ENCODE measurements at places on chromosomes 1 and 21.

GRCh38 chr1:217482356-217483102 is 148.4 kb downstream of the GPATCH2 start:
- no peak for DNase-seq

- DNase-seq: no peak
Measured at GRCh38 chr1:58538821-58539220, 7.7 kb downstream of the OMA1 start.

- no peak for DNase-seq
Measured at GRCh38 chr1:7962636-7963377, 1.3 kb downstream of the PARK7 start.

GRCh38 chr1:41072051-41072450 is 50.5 kb upstream of the SLFNL1 start:
- DNase-seq: no peak

GRCh38 chr1:8439015-8439702 is 121.2 kb downstream of the SLC45A1 start:
- no peak for DNase-seq

DNA sequence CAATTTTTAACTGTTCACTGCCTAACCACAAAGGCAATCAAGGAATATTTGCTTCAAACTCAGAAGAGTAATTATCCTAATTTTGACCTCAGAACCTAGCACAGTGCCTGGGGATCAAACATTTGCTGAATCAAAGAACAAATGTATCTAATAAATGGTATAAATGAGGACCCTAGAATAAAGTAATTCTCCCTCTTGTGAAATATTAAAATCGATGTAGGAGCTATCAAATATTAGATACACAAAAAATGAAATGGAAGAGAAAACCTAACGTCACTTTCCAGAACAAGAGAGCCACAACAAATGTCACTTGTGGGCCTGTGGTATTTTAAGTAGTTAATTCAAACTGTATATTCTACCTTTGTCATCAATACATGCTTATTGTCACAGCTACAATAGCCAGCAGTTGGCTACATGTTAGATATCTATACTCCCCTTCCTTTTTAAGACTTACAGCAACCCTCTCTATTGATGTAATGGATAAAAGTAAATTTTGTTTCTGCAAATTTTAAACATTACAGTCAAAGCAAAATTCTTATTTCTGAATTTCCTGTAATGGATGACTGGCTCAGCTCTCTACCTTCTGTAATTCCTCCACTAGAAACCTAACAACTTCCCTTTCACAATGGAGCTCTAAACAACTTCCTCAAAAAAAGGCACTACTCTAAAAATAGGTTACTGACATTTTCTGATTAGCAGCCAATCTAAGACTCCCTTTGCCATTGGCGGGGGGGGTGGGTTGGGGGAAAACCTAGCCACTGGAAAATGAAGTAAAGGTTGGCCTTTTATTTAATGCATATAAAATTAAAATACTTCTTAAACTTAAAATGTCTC is 37.6 kb downstream of the PUM1 start:
- DNase-seq: no peak

DNA sequence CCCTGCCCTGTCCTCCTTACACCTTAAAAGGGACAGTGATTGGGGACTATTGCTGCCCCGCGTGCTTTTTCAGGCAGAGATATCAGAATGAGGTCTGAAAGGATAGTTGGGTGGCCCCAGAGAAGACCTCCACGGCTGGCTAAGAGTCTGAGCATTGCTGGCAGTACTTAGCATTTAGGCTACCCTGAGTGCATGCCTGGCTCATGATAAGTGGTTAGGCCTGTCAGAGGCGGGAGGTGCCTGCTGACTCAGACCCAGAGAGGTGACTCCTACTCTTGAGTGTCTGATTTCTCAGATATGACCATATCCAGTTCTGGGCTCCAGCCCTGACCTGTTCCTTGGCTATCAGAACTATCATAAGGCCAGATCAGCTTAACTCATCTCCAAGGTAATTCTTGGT is 213.7 kb downstream of the PBX1 start:
- DNase-seq: no peak

DNA sequence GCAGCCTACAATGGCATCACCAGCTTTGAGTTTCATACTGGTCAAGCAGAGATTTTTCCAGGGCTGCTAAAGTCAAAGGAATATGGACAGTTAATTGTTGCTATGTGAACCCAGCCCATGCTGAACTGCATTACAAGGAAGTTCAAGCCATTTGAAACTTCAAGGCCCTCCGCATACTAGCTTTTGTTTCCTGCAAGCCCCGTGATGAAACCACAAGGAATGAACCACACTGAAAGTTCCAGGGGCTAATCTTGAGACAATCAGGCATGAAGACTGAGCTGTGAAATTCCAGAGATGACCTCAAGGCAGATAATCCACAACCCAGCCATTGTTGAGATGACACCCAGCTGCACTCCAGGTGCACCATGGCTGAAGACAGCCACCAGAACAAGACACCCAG is 180.8 kb downstream of the C1orf21 start:
- no peak for DNase-seq

DNA sequence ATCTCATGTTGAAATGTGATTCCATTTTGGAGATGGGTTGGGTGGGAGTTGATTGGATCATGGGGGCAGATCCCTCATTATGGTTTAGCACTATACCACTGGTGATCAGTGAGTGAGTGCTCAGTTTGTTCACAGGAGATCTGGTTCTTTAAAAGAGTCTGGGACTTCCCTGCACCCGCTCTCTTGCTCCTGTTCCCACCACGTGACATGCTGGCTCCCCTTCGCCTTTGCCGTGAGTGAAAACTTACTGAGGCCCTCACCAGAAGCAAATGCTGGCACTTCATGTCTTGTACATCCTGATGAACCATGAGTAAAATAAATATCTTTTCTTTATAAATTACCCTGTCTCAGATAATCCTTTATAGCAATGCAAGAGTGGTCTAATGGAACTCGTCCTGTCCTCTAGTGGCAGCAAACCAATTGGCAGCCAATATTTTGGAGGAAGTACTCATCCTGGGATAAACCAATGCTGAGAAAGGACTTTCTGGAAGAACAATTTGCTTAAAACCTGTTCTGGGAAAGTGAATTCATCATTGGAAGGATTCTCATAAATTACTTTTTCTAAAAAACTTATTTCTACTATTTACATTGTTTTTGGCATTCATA is 27.8 kb upstream of the CYP4A11 start:
- DNase-seq: no peak

DNA sequence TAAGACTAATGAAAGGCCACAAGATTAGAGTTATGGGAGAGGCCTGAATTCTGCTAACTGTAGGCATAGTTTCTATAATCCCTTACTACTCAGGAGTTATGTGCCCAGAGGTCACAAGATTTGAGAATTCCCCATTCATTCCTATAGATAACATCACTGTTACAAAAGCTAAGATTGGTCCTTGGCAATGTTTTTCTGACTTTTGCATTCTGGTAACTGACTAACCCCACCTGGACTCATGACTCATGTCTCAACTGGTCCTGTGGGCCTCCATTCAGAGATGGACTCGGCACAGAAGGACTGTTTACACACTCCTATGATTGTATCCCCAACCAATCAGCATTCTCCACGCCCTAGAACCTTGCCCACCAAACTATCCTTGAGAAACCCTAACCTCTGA is 249.0 kb upstream of the ZP4 start:
- no peak for DNase-seq

- DNase-seq: no peak
Measured at GRCh38 chr21:15309721-15310120, 244.9 kb upstream of the NRIP1 start.

GRCh38 chr1:208043691-208044181 is 132.8 kb upstream of the CD34 start:
- DNase-seq: no peak

- no peak for DNase-seq
Measured at GRCh38 chr1:13901039-13901438, 201.1 kb downstream of the PRDM2 start.

GRCh38 chr1:9376886-9377333 is 84.2 kb downstream of the SPSB1 start:
- no peak for DNase-seq

DNA sequence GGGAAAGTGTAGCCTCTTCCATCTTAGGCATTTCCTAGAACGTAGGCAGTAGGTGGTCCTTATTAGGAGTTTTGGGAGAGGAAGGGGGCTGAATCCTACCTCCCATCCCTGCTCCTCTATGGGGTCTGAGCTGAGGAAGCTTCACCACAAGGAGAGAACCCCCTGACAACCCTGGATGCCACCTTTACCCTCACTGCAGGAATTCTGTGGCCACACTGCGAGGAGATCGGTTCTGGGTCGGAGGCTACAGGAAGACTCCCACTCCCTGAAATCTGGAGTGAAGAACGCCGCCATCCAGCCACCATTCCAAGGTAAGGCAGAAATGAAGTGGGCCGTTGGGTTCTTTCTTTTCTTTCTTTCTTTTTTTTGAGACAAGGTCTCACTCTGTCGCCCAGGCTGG is 1.5 kb downstream of the MX1 start:
- no peak for DNase-seq

GRCh38 chr1:194042736-194043135 is 856.3 kb upstream of the B3GALT2 start:
- no peak for DNase-seq

- DNase-seq: no peak
Measured at GRCh38 chr1:56825436-56825835, 6.2 kb upstream of the FYB2 start.

DNA sequence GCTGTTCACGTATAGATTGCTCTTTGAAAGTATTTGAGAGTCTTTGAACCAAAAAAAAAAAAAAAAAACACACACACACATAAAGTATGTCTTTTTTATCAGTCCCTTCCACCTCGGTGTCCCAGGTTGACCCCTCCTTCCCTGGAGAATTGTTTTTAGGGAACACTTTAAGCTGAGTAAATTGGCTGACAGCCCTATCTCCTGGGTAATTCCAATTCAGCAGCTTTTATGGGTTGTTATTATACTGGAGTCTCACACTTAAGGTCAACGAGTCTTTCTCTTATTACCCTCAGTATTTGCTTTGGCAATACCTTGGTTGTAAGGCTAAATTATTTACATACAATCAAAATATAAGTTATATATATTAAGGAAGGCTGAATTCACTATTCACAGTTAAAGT is 69.4 kb downstream of the SLC30A10 start:
- no peak for DNase-seq

- no peak for DNase-seq
Measured at GRCh38 chr1:70863239-70863638, 184.4 kb downstream of the PTGER3 start.

DNA sequence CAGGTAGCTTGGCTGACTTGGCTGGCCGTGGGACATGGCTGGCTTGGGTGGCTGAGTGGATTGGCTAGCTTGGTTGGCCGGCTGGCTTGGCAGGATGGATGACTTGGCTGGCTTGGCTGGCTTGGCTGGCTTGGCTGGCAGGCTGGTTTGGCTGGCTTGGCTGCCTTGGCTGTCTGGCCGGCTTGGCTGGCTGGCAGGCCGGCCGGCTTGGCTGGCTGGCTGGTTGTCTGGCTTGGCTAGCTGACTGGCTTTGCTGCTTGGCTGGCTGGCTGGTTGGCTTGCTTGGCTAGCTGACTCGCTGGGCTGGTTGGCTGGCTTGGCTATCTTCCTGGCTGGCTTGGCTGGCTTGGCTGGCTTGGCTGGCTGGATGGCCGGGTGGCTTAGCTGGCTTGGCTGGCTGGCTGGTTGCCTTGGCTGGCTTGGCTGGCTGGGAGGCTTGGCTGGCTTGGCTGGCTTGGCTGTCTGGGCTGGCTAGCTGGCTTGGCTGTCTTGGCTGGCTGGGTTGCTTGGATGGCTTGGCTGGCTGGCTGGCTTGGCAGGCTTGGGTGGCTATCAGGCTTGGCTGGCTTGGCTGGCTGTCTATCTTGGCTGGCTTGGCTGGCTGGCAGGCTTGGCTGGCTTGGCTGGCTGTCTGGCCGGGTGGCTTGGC is 129.7 kb upstream of the FAM72C start:
- peak; percentile 1 for DNase-seq

DNA sequence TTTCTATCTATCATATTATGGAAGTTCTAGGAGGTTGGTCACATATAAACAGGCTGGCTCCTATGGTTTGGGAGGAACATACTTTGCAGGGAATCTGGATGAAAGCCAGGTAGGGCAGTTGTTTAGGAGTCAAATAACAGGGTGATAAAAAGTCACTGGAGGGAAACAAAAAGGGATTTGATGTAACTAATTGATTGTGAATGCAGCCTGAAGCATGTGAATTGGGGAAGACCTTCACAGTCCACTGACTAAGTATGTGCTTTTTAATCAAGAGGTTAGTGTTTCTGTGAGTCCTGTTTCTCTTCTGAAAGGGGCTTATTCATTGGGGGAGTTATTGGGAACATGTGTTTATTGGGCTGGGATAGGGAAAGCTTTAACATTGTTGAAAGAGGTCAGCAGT is 41.3 kb downstream of the HMCN1 start:
- DNase-seq: no peak

DNA sequence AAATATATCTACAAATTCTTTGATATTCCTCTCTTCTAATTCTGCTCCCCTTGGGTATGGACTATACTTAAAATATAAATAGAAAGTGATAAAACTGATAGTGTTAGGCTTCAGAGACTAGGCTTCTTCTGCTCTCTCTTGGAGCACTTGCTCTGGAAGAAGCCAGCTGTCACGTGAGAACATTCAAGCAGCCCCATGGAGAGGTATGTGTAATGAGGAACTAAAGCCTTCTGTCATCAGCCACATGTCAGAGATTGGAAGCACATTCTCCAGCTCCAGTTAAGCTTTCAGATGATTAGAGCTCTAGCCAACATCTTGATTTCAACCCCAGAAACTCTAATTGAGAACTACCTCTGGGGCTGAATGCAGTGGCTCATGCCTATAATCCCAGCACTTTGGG is 34.3 kb downstream of the XKR8 start:
- no peak for DNase-seq

DNA sequence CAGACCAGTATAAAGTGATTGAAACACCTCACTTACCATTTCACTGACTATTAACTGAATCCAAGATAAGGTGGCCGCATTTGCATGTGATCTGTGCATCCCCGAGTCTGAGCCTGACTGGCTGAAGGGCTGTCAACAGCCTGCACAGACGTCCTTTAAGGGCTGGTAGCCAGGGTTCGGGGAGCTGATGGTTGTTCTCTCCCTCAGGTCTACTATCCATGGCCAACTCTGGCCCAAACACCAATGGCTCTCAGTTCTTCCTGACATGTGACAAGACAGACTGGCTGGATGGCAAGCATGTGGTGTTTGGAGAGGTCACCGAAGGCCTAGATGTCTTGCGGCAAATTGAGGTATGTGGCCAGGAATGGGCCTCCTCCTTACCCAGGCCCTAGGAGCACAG is 14.0 kb downstream of the PPIE start:
- DNase-seq: no peak

GRCh38 chr1:206744683-206745082 is 25.9 kb upstream of the IL19 start:
- no peak for DNase-seq

DNA sequence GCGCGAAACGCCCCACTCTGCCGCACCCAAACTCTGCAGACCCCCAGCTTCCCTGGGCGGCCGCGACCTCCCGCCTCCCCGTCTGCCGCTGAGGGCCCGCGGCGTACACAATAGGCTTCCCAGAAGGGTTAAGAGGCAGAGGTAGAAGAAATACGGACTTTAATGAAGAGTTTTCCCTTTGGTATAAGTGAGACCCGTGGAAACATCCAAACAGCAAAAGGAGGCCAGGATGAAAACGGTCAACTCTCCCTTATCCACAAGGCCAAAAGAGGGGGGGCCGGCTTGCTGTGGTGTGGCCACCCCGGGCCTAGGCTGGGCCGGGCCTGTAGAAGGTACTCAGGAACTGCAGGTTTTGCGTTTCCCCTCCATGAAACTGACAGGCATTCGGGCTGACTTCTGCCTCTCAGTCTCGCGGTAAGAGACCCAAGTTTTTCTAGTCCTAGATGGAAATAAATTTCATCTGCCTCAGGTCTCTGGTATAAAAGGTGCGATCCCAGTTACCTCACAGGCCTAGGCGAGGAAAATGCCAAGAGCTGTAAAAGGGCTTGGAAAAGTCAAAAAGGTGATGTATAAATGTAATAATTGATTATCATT is 671 bp upstream of the PYGO2 start:
- no peak for DNase-seq
